Fibroblast of skin of right biceps (primary cell): ENCODE measurements at places on chromosomes 13 and 19.

- no peak for DNase-seq
These were observed 2.4 kb downstream of the HSPH1 start for GRCh38 chr13:31159306-31159705.

- peak; percentile 94 for DNase-seq
These were observed 157.5 kb downstream of the FLT1 start for GRCh38 chr13:28337166-28338005.

GRCh38 chr19:40256512-40256911 is 28.6 kb downstream of the AKT2 start:
- DNase-seq: no peak

GRCh38 chr13:101520672-101521071 is 68.2 kb downstream of the ITGBL1 start:
- DNase-seq: peak; percentile 88

DNA sequence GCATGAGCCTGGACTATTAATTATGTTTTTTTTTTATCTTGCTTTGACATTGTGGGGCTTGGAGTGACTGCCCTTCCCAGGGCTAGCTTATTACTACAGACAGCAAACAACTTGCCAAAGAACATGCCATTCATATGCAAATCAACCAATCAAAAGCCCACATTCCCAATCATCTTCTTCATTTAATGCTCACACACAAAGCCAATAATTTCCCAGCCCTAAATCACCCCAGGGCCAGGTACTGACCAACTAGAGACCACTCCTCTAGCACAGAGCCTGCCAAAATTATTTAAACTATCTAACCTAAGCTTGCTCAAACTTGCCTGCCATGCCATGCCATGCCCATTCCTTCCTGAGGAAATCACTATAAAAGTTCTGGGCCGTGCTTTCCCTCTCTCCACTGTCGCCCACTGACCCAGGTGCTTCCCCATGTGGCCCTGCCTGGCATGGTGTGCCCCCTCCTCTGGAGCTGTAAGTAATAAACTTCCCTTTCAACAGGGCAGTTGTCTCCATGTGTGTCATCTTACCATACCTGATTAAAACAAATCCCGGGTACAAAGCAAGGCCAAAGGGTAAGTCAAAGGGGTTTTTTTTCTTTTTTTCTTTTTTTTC is 15.7 kb downstream of the PBX4 start:
- DNase-seq: no peak

GRCh38 chr13:109963960-109964563 is 177.7 kb upstream of the IRS2 start:
- peak; percentile 11 for DNase-seq

DNA sequence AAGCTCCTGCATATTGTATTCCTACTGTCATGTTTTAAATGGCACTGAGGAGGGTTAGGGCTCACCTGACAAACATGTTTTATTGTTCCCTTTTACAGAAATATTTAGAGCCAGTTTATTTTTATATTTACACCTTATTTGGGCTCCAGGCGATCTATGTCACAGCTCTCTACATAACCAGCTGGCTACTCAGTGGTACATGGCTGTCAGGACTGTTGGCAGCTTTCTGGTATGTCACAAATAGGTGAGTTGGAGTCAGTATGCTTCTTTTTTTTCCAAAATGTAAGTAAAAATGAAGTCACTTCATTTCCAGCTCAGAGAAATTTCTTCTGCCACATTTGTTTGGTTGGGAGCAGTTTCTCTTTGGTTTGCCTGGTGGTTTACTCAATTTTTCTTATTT is 31.5 kb downstream of the DPY19L3 start:
- DNase-seq: no peak
